ENCODE measurements at places on chromosomes 3 and 15.

- no peak for DNase-seq
Measured at GRCh38 chr15:80732167-80732566, 37.1 kb downstream of the ABHD17C start.

- DNase-seq = no peak
Measured at GRCh38 chr15:65940618-65940909, 71.3 kb downstream of the RAB11A start.

DNA sequence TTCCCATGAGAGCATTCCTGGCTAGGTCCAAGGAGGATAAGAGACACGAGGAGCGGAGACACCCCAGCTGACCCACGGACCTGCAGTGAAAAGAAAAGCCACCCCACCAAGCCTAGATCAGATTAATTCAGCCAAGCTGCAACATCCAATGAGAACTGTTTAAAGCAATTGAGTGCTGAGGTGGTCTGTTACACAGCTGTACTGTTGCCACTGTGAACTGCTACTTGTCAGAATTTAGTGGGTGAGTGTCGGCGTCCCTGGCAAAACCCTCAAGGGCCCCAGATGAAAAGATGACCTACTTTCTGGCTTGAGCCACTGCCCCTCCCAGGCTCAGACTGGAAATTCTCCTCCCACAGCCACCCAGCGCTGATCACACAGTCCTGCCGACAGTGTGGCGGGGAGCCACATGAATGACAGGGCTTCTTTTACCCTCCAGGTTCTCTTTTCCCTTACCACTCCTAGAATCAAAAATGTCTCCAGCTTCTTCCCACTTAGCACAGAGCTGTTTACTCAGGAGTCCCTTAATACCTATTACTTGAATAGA, 26.4 kb upstream of the KBTBD12 start:
- DNase-seq = no peak

GRCh38 chr3:81913886-81914663, 152.6 kb upstream of the GBE1 start:
- no peak for DNase-seq

- DNase-seq = no peak
Measured at GRCh38 chr15:46786590-46787285, 930.6 kb upstream of the SEMA6D start.

DNA sequence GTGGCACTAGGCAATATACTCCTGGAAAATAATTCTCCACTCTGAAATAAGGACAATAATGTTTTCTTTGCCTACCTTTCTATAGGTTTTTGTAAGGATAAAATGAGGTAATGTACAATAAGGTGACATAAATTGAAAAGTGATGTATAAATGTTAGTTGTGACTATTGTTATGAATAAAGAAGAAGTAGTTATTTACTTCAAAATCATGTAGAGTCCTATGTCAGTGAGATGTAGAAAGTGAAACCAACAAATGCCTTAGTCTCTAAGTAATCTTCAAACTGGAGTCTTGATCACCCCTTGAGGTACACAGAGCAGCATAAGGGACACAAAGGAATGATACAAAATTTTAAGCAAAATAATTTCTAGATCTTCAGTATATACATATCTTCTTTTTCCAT, 60.3 kb upstream of the TP63 start:
- no peak for DNase-seq

DNA sequence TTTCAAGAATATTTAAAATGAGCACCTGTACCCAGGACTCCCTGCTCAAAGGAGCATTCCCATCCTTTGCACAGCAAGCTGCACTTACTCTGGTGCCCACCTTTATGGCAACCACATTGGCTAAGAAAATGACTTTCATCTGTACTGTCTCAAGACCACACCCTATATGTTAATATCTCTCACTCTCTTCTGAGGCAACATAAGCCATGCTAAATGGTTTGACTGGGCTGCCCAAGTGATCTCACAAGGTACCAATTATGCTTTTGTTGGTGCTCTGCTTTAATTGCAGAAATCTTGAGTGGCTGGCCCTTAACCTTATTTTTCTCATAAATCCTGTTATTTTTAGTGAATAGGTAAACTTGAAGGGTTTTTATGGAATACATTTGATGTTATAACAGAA, 17.7 kb downstream of the RYK start:
- DNase-seq = no peak

- DNase-seq = no peak
Measured at GRCh38 chr3:128432301-128432970, 34.3 kb downstream of the DNAJB8 start.

GRCh38 chr3:164962610-164963009, 115.7 kb downstream of the SI start:
- no peak for DNase-seq
